ENCODE measurements at places on chromosomes 12 and 14. TPM values are rescaled to one million over a fixed set of nuclear protein-coding genes. Genes with fewer than 3 reads are reported as not detected.
A peak's percentile ranks its signal among the peaks of the same experiment; 100 is the strongest.

Gene COCH
- 9.4 TPM for total RNA-seq

DNA sequence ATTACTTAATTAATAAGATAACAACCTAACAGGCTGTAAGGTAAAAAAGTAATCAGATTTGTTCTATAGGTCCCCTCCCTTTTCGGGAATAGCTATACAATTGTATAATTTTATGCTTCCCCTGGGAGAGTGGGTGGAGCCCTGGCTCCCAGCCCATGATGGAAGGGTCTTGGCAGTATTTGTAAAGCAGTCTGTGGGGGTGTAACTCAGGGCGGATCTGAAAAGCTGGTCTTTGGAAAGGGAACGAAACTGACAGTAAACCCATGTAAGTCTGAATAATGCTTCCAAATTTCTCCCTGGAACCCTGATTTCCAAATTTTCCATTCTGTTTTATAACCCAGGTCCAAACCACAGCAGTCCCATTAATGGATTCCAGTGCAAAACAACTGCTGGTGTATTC, 110.4 kb downstream of the DAD1 start:
- no peak for DNase-seq

DNA sequence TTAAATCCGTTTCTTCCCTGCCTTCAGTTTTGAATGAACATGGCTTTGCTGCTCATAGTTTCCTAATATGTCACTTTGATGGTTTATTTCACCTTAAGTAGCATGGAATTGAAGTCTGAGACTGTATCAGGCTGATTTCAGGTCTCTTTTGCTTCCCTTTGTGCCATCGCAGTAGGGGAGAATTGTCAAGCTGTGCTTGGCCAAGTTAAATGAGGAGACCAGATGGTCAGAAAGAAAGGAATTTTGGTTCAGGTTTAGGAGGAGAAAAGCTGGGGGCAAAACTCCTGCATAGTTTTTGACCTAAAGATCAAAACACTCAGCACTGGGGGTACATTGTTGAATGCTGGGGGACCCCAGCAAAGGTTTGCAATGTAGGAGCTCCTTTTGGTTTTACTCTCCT, 398.4 kb downstream of the NUAK1 start:
- peak; percentile 30 for DNase-seq

Gene TIMM9
- 51.1 TPM for total RNA-seq

Gene ADSS1
- 10.0 TPM for total RNA-seq

GRCh38 chr12:88391556-88391955, 188.7 kb downstream of the KITLG start:
- DNase-seq, result no peak

GRCh38 chr12:118850244-118850825, 131.0 kb upstream of the SRRM4 start:
- DNase-seq, result peak; percentile 81

DNA sequence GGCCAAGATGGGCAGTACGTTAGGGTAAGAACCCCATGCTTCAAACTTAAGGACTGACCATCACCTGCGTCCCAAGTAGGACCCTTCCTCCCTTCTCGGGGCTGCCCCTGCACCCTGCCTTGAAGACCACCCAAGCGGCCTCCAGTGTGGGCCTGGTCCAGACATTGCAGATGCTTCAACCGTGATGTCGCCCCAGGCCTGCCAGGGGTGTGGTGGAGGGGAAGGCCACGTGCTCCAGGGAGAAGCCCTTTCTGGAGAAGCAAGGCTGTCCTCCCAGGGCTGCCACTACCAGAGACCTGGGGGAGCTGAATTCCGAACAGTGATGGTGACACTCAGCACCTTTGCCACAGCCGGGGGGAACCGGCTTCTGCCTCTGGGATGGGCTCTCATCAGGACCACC, 13.3 kb downstream of the NGB start:
- DNase-seq, result no peak

All from WTC11 (cell line).